Amniotic stem cell (primary cell): ENCODE measurements at places on chromosomes 2 and 18.

DNA sequence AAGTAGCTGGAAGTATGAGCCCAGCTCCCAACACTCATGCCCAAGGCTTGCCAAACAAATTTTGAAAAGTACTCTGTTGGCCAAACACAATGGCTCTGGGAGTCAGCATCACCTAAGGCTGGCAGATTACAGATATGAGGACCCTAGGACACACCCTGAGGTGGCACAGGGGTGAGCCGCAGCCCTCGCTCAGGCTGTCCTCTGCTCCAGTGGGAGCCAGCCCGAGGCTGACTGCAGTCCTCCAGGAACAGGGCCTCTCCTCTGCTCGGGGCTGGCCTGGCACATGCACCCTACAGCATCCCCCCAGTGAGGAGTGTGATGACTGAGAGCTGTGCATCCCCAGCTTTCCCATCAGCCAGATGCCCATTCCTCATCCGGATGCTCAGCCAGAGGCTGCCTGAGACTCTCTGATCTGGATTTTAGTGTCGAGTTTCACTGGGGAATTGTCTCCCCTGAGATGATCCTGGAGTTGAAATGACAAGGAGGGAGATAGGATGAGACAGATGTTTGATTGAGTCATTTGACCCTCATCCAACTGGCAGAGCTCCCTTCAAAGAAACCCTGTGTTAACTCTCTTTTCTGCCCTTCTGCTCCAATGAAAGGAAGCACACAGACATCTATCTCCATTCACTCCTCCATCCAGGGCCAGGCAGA, 269.3 kb upstream of the NCKAP5 start:
- no peak for DNase-seq

GRCh38 chr18:63291278-63291677, 28.3 kb downstream of the BCL2 start:
- no peak for DNase-seq

DNA sequence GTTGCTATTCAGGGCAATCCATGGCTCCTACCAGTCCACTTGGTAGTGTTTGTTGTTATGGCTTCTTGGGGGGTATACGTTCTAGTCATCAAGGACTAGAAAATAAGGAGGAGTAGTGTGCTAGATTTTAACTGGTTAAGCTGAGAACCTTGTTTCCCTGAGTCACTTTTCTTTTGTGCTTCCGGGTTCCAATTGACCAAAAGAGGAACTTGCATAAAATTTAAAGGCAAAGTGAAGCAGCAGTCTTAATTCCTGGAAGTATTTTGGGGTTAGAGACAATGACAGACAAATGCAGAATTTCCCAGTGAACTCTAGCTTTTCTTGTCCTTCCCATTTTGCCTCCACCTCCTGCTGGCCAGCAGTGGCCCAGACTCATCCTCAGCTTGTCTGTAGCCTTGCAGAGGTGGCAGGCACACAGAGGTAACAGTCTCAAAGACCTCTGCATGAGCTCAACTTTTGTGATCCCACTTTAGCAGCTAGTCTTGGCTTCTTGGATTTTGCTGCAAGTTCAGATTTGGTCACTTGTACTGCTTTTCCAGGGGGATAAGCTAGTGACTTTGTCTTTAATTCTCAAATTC, 1105.8 kb upstream of the NXPH2 start:
- DNase-seq: no peak

DNA sequence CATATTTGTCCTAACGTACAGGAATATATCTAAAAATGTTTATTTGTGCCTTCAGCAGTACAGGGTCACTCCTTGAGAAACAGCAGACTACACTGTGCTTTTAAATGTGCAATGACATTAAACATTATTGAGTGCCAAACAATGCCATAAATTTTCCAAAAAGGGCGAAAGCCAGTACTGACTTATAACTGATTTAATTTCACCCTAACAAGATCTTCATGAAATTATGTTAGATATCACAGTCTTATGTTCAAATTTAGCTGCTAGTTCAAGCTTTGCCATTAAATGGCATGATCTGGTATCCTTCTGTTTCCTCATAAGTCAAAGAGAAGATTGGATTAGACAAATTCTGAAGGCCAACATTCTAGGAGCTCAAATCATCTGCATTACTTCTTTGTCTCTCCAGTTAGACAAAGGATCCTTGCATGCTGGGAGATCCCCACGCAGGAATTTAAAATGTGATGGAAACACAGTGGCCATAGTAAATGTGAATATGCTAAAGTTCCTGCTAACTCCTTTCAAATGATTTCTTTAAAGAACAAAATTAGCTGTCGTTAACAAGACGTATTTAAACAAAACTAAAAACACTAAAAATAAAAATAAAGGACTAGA, 129.3 kb upstream of the STON1 start:
- no peak for DNase-seq

- DNase-seq: no peak
These were observed 3.1 kb downstream of the PROM2 start for GRCh38 chr2:95277246-95277906.

DNA sequence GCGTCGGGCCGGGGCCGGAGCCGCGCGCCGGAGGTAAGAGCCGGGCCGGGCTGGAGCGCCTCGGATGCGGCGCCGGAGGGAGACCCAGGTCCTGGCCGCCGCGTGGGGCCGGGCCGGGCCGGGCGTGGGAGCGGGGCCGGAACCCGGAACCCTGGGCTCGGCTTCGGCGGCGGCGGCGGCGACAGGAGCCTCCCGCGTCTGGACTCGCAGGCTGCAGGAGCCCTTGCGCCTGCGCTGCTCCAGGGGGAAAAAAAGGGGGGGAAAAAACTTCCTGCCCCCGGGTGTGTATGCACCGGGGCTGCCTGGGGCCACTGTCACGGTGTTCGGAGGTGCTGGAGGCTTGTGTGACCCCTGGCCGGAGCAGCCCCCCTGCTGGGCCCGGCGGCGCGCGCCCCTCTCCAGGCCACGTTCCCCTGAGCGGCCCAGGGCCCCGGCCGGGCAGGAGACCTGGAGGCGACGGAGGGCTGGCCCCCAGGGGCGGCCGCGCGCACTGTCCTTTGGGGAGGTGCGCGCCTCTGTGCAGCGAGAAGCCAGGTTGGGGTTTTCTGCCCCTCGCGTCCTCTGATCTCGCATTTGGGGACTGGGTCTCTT, 864 bp downstream of the KLHL29 start:
- no peak for DNase-seq

DNA sequence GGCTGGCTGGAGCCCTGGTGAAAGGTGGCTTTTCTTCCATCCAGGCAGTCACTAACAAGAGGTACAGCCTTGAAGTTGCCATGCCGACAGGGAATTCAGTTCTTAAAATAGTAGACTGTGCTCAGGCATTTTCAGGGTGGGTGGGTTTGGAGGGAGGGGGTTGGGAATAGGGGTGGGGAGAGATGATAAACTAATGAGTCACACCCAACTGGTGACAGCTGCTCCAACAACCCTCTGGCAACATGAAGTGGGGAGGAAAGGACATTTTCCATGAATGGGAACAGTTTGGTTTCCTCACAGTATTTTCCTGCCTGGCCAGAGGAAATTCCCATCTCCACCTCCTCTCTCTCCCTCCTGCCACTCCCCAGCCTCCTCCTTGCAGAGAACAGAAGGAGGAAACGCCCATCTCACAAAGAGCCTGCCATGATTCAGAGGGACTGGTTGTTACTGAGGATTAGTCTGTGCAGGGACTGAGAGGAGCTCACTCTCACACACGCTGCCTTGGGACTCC, 113.0 kb upstream of the SLC1A4 start:
- peak; percentile 55 for DNase-seq

DNA sequence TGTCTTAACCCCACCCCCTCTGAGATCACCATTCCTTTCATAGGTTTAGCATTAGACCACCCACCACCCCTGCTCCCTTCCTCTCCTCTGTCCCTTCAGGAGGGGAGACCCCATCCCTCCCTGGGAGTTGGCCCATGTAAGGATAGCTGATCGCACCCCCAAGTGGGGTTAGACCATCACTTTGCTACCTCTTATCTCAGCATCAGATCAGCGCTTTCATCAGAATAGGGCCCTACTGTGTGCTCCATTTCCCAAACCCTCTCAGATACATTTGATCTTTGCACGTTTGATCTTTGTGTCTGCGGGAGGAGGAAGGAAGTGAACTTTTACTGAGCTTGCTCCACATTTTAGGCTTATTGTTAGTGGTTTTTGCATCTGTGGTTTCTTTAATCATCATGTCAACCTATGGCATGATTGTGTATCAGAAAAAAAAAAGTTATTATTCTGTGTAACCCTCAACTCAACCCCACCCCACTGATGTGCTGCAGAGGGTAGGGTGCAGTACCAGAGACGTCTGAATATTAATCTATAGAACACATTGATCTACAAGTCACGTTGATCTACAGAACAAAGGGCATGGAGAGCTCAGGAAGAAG, 81.2 kb downstream of the PDCL3 start:
- DNase-seq: no peak

GRCh38 chr2:168565112-168565511, 109.0 kb downstream of the CERS6 start:
- no peak for DNase-seq

DNA sequence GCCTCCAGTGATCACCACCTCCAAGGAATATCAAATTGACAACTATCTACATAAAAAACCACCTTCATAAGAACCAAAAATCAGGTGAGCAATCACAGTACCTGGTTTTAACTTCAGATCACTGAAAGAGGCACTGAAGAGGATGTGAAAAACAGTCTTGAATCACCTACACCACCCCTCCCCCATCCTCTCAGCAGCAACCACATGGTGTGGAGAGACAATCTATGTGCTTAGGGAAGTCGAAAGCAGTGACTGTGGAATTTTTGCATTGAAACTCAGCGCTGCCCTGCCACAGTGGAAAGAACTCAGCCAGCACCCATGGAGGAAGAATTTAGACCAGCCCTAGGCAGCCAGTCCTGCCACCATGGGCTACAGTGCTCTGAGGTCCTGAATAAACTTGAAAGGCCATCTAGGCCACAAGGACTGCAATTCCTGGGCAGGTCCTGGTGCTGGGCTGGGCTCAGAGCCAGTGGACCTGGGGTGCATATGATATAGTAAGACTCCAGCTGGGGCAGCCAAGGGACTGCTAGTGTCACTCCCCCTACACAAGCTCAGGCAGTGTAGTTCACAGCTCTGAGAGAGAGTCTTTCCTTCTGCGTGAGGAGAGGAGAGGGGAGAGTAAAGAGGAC, 75.6 kb downstream of the ATL2 start:
- DNase-seq: no peak

DNA sequence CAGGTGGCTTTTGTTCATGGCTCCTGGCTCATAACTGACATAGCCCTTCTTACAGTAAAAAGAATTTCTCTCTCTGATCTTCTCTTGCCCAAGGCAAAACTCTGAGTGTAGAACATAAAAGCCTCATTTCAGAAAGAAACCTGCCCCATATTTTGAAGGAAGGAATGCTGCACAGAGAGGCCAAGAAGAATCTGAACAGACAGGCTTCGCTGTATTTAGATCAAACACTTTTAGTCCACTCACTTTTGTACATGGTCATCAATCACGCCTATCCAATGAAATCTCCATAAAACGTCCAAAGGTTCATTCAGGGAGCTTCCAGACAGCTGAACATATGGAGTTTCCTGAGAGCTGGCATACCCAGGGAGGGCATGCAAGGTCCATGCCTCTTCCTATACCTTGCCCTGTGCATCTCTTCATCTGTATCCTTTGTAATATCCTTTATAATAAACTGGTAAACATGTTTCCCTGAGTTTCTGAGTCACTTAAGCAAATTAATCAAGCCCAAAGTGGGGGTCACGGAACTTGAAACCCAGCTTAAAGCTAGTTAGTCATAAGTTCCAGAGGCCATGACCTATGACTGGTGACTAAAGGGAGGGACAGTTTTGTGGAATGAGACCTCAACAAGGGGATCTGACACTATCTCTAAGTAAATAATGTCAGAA, 62.5 kb upstream of the TMEM247 start:
- peak; percentile 10 for DNase-seq

DNA sequence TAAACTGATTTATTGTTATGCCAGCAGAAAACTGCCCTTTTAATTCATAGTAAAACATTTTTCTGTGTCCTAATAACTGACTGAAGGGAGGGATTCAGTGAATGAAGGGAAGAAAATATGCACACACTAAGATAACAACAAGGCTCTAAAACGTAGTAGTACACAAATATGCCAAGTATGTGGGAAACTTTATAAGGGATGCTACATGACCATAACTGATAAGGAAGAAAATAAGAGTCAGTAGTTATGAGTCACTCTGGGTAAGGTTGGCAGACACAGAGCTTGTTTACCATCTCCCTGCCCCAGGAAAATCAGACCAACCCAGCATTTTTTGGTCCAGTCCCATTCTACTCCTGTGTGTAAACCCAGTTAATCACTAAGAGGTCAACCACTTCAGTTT, 124.2 kb downstream of the RPRM start:
- DNase-seq: no peak

GRCh38 chr2:199206536-199206935, 251.2 kb downstream of the SATB2 start:
- no peak for DNase-seq

GRCh38 chr2:88671786-88672427, 19.6 kb upstream of the RPIA start:
- no peak for DNase-seq

DNA sequence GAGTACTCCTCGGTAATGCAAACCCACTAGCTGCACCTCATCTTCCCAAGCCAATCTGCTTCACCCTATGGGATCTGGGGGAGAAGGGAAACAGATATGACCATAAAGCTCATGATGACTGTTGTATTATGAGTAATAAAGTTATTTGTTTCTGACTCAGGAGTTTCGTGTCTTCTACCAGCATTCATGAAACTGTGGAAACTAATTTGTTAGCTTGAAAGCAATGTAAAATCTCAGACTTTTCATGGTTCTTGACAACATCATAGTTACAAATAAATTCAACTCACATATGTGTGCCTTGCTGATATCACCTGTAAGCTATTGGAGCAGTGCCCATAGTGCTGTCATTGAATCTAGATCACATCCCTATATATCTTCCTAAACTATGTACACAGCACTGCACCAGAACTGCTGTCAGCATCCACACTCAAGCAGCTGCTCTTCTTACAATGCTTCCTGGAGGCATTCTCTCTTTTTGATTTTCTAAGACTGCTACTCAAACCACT, 135.6 kb upstream of the KYNU start:
- DNase-seq: no peak

DNA sequence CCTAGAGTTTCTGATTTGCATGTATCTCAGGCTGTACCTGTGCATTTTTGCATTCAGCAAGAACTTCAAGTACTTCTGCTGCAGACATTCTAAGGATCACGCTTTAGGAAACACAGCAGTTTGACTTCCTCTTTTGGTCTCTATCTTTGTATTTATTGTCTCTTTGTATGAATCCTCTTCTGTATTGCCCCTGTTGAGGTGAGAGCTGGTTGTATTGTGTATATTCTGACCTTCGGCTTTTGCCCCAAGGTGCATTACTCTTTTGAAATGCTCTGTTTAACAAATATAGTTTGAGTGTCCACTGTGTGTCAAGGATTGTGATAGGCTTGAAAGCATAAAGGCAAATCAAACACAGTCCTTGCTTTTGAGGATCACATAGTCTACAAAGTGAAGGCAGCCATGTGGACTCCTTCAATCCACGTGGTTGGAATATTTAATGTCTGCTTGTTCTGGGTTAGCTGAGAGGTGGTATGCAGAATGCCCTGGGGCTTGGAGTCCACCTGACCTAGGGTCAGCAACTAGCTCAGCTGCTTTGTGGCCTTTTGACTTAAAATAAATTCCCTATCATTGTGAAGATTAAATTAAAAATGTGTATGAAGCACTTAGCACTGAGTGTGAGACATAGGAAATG, 108.1 kb downstream of the LYPD6 start:
- no peak for DNase-seq

- DNase-seq: no peak
These were observed 192.2 kb upstream of the HS6ST1 start for GRCh38 chr2:128510701-128511397.

GRCh38 chr2:238584617-238585016, 157.9 kb downstream of the ASB1 start:
- no peak for DNase-seq

GRCh38 chr2:50059462-50059861, 905.1 kb upstream of the FSHR start:
- DNase-seq: no peak

- DNase-seq: no peak
These were observed 99.7 kb downstream of the INHBB start for GRCh38 chr2:120445449-120446143.
